Breast epithelium (tissue), 4 donors: ENCODE measurements at places on chromosomes 12 and 14. TPM values are rescaled to one million over a fixed set of nuclear protein-coding genes. Genes with fewer than 3 reads are reported as not detected.

DNA sequence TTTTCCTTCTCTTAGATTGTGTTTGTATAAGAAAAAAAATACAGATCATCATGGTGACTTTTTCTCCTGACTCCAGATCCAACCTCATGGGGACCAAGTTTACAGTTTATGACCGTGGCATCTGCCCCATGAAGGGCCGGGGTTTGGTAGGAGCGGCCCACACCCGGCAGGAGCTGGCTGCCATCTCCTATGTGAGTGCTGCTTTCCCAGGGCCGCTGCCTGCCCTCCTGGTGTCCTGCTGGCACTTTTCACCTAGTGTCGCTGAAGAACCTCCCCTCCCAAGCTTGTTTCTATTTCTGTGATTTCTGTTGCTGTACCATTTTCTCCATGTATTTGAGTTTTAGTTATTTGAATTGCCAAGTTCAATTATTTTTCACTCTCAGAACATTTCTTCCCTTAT, 24.8 kb upstream of the TEAD4 start:
- no peaks in the 10 kb centered on the region for H3K27me3 ChIP-seq
- no peaks in the 10 kb centered on the region for H3K4me1 ChIP-seq
- H3K36me3 ChIP-seq, result no peaks in the 10 kb centered on the region
- DNase-seq, result no peak
- H3K4me3 ChIP-seq, result no peak overlapping the region

GRCh38 chr14:88311780-88312179, 11.3 kb downstream of the KCNK10 start:
- H3K4me3 ChIP-seq, result no peak overlapping the region
- no peaks in the 10 kb centered on the region for H3K36me3 ChIP-seq
- DNase-seq, result no peak
- no peaks in the 10 kb centered on the region for H3K27me3 ChIP-seq

DNA sequence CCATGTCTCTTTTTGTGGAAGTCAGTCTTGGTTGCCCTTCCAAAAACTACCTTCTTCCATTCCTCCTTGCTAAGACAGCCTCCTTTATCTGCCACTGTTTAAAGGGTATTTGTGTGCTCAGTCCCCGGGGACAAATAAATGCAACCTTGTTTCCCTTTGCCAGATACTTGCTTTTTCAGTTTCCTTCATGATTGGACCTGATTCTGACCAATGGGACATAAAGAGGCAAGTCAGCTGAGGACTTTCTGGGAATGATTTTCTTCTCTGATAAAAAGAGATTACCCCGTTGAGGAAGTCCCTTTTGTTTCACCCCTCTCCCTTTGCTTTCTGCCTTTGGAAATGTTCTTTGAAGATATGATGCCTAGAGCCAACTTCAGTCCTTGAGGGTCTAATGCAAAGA, 7.4 kb upstream of the TUBA1B start:
- no peaks in the 10 kb centered on the region for H3K36me3 ChIP-seq
- no peak overlapping the region for H3K4me3 ChIP-seq

DNA sequence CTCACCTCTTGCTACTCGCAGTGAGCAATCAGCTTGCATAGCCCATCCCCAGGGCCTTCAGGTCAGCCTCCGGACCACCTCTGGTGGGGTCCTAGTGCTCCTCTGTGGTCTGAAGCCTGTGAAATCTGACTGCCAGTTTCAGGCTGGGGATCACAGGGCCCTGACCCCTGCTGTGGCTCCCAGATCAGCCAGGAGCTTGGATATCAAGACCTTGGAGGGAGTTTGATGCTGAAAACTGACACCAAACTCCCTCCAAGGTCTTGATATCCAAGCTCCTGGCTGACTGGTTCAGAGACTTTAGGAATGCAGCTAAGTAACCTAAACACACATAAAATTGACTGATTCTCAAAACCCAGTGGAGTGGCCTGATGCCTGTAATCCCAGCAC, 19.8 kb upstream of the DHRS4 start:
- H3K4me1 ChIP-seq, result no peaks in the 10 kb centered on the region
- no peaks in the 10 kb centered on the region for H3K27me3 ChIP-seq
- no peak overlapping the region for H3K27ac ChIP-seq
- no peaks in the 10 kb centered on the region for H3K36me3 ChIP-seq

DNA sequence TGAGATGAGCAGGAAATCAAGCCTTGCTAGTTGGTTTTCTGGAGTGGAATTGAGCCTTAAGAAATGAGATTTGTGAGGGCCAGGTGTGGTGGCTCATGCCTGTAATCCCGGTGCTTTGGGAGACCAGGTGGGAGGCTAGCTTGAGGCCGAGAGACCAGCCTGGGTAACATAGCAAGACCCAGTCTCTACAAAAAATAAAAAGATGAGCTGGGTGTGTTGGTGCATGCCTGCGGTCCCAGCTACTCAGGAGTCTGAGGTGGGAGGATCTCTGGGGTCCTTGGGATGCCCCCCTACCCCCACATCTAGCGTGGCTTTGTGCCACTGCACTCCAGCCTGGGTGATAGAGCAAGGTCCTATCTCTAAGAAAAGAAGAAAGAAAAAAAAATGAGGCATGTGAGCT, 104.2 kb upstream of the RTL1 start:
- H3K27ac ChIP-seq, result no peak overlapping the region
- H3K27me3 ChIP-seq, result no peaks in the 10 kb centered on the region
- DNase-seq, result no peak
- H3K4me1 ChIP-seq, result peaks cover 3% of the 10 kb centered on the region

- H3K4me3 ChIP-seq, result no peak overlapping the region
- H3K27ac ChIP-seq, result no peak overlapping the region
- no peaks in the 10 kb centered on the region for H3K27me3 ChIP-seq
- no peaks in the 10 kb centered on the region for H3K36me3 ChIP-seq
- no peak for DNase-seq
Observed at GRCh38 chr14:71166180-71166837, 259.1 kb downstream of the PCNX1 start.

- H3K36me3 ChIP-seq, result no peaks in the 10 kb centered on the region
- no peak overlapping the region for H3K27ac ChIP-seq
- H3K4me3 ChIP-seq, result no peak overlapping the region
- no peak for DNase-seq
- peaks cover 65% of the 10 kb centered on the region for H3K27me3 ChIP-seq
- H3K4me1 ChIP-seq, result peaks cover 9% of the 10 kb centered on the region
Observed at GRCh38 chr14:99267381-99267780, 4.6 kb downstream of the BCL11B start.

Gene USP44
- total RNA-seq, result 3.9 TPM

Gene NRIP2
- total RNA-seq, result 1.2 TPM

Gene TRAFD1
- 64.2 TPM for total RNA-seq

Gene NGB
- total RNA-seq, result not detected

Gene CYP27B1
- total RNA-seq, result 0.33 TPM
